ENCODE measurements at places on chromosomes 4 and X.

GRCh38 chr4:177159600-177159999 is 150.1 kb upstream of the NEIL3 start:
- no peak for DNase-seq

- DNase-seq, result no peak
These were observed 13.4 kb downstream of the EDA2R start for GRCh38 chrX:66625525-66625924.

GRCh38 chr4:23904639-23905071 is 14.8 kb upstream of the PPARGC1A start:
- DNase-seq, result no peak

- no peak for DNase-seq
These were observed 68.9 kb downstream of the MAOB start for GRCh38 chrX:43813319-43813718.

DNA sequence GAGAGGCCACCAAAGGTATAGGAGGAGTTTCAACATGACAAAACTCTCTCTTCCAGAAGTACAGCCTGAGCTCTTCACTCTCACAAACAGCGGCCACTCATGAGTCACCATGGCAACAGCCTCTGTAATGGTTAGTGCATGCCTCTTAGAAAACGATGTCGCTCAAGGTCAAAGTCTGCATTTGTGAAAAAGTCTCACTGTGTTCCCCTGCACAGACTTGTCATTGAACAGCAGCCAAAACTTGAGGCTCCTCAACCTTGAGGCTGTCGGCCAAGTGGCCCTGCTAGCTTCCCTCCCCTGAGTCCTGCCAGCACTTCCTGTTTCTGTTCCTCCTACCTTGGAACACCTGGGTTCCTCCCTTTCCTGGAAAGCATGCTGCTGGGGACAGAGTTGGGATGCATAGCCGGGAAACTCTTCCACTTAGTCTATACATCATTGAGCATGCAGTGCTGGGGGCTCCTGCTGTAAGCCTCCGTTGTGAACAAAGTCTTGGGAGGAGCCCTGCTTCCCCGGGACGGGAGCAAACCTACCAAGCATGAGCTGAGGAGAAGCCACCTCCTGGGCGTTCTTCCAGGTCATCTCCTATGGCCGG is 66.6 kb downstream of the ING2 start:
- DNase-seq, result no peak

- DNase-seq, result no peak
These were observed 32.5 kb downstream of the COX18 start for GRCh38 chr4:73037057-73037456.

DNA sequence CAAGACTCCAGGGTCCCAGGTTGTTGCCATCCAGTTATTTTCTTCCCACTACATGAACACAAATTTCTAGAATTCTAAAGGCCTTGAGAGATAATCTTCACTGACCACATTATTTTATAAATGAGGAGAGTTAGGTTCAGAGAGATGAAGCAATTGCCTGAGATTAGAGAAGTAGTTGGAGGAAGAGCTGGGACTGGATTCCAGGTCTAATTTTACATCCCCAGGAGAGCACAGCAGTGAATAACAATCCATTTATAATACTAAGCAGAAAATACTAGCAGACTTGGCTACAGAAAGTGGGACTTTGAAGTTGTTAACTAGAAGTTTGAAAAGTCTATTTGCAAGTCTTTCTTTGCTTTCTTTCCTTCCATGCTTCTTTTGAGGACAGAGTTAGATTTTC is 231.3 kb upstream of the S100G start:
- no peak for DNase-seq

DNA sequence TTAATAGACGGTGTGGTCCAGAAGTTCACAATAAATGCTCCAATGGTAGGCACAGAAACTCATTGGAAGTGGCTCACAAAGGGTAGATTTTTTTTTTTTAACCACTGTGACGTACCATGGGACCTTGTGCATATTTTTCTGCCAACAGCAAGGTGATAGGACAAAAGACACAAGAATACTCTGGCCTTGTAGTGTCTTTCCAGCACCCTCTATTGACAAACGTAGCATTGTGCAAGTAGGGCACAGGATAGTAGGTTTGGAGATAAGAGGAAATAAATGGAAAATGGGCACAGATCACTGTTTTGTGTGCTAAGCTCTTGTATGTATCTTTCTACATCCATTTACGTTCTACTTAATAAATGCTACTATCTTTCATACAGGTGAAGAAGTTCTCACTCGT is 2054.9 kb downstream of the PCDH7 start:
- DNase-seq, result peak; percentile 5

DNA sequence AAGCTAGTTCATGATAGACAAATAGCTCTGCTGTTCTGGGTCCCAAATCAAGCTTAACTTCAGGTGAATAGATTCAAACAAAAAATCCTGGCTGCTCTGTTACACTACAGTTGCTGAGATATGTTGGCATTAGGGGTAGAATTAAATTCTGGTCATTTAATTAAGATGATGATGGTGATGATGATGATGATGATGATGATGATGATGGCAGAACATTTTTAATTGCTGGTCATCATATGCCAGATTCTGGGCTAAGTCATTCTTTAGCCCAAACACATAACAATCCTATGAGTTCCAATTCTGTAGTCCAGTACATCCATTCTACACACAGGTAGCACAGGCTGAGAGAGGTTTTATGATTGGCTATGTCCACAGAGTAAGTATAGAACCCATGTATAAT is 741.5 kb downstream of the STIM2 start:
- no peak for DNase-seq

DNA sequence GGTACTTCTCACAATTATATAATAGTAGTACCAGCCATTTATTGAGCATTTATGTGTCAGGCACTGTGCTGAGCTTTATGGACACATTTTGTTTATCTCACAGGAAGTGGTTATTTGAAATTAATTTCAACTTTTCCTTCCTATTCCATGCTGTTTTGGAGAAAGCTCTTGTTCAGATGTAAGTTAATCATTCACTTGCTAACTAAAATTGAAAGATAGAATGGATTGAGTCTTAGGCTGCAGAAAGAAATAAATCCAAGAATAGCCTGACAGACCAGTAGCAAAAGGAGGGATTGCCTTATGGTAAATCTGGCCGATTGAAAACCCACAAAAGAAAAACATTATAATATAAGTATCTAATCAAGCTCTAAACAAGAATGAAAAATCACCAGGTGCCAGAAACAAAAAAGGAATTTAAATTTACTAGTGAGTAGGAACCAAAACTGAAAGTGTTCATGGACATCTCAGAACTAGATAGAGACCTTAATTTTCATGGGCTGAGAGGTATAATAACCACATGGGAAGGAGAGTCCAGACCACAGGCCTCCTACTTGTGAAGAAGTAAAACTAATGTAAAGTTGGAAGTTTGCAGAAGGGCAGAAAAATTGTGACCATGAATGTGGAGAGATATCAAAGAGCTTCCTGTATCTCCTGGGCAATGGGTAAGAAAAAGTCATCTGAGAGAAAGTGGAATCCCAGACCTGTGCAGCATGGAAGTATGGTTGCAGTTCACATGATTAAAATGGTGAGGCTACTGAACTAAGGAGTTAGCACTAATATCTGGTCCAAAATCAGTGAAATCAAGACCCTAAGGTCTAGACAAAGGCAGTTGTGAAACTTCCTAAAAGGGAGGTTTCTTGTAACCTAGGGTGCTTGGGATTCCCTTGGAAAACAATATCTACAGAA is 38.0 kb downstream of the RADX start:
- peak; percentile 35 for DNase-seq

- DNase-seq, result peak; percentile 12
These were observed 71.4 kb downstream of the RTL5 start for GRCh38 chrX:72060196-72060920.

- DNase-seq, result no peak
These were observed 48.9 kb downstream of the PDLIM5 start for GRCh38 chr4:94500685-94501084.

DNA sequence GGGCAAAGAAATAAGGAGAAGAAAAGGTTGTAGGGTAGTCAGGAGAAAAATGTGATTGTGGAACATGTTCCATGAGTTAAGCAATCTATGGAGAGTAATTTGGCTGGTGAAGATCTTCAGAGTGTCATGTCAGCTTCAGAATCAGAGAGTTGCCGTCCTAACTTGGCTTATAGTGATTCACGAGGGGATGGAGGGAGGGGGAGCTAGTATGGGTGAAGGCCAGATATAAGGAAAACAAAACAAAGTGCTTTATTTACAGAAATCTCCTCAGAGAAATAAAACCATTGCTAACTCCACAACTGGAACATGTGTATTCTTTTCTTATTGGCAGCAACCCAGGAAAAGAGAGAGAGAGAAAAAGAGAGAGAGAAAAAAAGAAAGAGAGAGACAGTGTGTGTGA is 256.5 kb upstream of the NRK start:
- DNase-seq, result no peak

GRCh38 chrX:42531441-42531840 is 246.5 kb downstream of the PPP1R2C start:
- DNase-seq, result no peak

- peak; percentile 86 for DNase-seq
These were observed 28.1 kb downstream of the SLC25A43 start for GRCh38 chrX:119427024-119427794.

DNA sequence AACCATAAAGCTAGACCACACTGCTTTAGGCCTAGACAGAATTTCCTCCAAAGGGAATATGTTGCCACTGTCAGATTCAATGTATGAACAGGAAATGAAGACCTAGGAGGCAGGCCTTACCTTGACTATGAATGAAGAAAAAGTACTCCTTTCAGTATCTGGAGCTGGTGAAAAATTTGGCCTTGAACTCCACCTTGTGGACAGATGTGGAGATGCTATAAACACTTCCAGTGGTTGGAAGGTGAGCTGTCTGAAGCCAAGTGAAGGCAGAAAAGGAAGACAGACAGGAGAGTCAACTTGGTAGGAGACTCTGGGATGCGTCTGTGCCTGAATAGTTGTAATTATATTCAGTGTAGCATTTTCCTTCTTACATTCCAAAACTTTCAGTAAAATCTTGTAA is 17.2 kb downstream of the SPIN3 start:
- DNase-seq, result peak; percentile 59

DNA sequence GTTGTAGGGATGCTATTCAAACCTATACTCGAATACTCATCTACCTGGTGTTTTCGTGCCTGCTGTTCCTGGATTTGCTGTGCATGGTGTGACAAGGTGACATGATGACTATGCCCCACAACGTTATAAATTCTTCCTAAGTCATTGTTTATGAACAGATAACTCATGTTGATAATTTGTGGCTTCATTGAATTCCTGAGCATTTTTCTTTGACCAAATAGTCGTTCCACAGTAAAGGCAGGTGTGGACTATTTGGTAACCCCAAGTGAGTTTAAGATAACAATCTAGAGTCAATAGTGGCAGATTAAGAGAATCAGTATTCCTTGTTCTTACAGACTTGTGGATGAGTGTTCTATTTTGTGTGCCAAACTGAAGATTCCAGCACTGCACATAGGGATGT is 59.9 kb downstream of the SNX25 start:
- DNase-seq, result no peak

GRCh38 chr4:30945586-30945985 is 225.4 kb downstream of the PCDH7 start:
- DNase-seq, result no peak

GRCh38 chr4:87644286-87644685 is 5.8 kb upstream of the DMP1 start:
- DNase-seq, result no peak

DNA sequence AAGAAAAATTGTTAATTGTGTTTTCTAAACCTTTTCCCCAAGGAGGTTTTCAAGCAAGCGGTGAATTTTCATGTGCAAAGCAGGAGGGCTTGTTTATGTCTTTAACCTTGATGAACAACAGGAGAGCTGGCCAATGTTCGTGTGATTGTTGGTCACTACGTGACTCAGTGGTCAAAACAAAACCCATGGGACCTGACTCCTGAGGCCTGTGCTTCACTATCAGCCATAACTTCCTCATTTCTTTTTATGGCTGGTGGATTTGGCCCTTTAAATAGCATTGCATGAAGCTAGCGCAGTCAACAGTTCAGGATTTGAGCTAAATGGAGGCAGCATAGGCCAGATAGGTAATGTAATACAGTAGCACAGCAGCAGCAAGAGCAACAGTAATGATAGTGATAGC is 80.5 kb downstream of the MID1IP1 start:
- peak; percentile 11 for DNase-seq
